ENCODE measurements at places on chromosomes 7 and 10.

- no peak for DNase-seq
Measured at GRCh38 chr7:99557196-99557607, 1.2 kb upstream of the ZNF655 start.

DNA sequence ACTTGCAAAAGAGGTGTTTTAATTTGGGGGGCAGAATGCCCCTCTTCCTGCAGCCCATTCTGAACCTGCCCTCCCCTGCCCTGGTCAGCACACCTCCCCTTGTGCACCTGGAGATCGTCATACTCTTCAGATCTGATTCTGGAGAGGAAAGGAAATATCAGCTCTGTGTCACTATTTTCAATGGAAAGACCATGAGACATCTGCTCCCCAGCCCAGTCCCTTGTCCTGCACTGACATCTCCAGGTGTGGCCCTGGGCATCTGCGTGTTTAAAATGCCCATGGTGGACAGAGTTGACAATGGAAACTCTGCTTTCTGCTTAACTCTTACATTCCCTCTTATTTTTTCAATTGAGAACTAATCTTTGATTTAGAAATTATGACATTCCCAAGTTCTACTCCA, 41.6 kb upstream of the RASGEF1A start:
- no peak for DNase-seq

DNA sequence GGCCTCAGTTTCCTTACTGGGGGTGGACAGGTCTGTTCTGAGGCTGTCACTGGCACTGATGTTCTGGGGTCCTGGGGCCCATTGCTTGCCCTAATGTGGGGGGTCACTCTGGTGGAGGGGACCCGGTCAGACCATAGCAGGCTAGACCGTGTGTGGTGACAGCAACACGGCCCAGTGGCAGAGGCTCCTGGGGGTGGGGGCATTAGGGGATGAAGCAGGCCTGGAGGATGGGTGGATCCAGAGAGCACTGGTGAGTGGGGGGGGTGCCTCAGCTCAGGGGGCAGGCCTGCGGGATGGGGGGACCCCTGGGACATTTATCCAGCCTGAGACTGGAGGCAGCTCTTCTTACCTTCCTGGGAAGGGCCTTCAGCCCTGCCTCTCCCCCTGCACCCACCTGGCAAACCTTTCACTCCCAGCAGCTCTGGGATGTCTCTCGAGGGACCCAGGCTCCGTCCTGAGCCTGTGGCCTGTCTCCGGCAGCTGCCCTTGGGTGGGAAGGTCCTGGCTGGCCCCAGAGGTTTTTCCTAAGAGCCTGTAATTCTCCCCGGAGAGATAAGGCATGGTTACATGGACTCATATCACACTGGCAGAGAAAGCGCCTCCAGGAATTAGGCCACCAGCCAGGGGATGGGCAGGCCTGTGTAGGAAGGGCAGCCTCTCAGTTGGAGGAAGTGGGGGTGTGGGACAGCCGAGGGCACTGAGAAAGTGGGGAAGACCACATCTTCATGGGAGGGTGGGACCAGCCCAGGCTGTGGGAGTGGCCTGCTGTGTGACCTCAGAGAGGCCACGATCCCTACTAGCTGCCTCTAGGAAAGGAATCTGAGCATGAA, 147.7 kb downstream of the UBE2H start:
- DNase-seq = no peak

- DNase-seq = no peak
Measured at GRCh38 chr10:23585186-23585585, 146.3 kb downstream of the OTUD1 start.

DNA sequence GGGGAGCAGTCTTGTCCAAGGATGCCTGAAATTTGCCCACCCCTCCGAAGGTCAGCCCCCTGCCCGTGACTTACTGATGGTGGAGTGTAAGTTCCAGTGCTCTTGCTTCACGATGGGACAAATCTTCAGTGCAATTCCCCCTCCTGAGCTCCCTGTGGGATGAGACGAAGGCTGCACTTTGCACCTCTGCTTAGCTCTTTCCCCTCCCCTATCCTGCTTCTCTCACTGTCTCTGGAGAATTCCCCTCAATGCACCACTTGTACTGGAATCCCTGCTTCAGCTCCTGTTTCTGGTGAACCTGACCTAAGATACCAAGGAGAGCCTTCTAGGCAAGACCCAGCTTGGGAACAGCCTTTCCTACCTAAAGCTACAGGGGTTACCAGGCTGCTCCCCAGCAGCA, 122.9 kb upstream of the ZMIZ1 start:
- DNase-seq = no peak

GRCh38 chr7:94525923-94526322, 16.3 kb downstream of the CASD1 start:
- no peak for DNase-seq

DNA sequence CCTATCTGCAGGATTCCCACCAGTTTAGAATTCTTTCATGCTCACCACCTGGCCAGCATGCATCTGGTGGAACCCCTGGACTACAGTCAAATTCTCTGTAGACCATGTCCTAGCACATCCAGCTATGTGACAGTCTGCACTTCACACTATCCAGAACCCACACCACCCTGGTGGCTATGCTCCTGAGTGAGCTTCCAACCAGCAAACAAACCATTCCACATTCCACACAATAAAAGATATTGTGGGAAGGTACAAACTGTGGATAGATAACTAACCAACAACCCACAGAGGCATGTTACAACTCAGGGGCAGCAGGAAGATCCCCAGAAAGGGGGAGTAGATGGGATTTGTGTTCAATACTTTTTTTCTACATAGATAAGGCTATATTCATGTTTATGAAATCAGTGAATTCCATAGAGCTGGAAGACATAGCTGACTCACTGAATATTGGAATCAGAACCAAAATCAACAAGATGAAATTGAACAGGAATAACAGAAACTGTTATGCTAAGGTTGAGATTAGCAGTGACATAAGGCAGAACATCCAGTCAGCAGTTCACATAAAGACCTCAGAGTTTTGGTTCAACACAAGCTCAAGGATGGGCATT, 72.5 kb downstream of the LRRC17 start:
- DNase-seq = no peak

GRCh38 chr7:105677817-105678573, 96.7 kb upstream of the EFCAB10 start:
- DNase-seq = peak; percentile 63

DNA sequence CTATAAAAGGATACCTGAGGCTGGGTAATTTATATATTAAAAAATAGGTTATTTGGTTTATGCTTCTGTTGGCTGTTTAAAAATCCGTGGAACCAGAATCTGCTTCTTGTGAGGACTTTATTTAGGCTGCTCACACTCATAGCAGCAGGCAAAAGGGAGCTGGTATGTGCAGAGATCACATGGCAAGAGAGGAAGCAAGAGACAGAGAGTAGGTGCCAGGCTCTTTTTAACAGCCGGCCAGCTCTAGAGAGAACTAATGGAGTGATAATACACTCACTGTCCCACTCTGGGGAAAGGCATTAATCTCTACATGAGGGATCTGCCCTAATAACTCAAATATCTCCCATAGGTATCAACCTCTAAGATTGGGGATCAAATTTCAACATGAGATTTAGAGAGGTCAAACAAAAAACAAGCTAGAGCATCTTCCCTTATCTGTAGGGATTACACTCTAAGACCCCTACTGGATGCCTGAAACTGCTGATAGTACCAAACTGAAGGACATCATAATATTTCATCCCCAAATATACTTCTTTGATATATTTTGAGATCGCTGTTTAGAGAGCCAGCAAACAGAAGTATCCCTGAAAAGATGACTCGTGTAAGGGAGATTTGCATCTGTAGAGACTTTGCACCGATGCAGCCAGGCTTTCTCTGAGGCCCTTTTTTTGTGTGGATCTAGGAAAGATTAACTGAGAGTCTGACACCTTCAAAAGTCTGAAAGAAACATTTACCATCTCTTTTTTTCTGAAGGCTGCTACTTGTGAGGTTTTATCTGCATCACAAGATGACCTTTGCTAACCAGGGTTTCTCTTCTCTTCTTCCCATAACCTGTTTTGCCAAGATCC, 717.0 kb upstream of the MBL2 start:
- no peak for DNase-seq

- no peak for DNase-seq
Measured at GRCh38 chr7:106064771-106065574, 47.1 kb downstream of the SYPL1 start.

DNA sequence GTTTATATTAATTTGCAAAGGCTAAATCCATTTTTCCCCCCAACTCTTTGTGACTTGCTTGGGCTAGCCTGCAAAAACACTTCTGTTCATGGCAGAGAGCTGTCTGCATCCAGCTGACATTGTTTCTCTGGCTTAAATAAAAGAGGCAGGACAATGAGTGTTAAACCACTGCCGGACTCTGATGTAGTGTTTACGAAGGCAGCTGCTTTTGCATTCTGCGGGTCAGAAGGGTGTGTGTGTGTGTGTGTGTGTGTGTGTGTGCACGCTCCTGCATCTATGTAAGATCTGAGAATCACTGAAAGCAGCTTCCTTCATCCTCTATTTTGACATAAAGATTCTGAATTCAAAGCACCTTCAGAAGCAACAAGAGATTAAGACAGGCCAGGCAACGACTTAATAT, 28.3 kb downstream of the NRP1 start:
- DNase-seq = no peak

GRCh38 chr10:118522791-118523498, 72.5 kb downstream of the PRLHR start:
- no peak for DNase-seq

- no peak for DNase-seq
Measured at GRCh38 chr10:124886195-124886594, 55.7 kb upstream of the ZRANB1 start.

DNA sequence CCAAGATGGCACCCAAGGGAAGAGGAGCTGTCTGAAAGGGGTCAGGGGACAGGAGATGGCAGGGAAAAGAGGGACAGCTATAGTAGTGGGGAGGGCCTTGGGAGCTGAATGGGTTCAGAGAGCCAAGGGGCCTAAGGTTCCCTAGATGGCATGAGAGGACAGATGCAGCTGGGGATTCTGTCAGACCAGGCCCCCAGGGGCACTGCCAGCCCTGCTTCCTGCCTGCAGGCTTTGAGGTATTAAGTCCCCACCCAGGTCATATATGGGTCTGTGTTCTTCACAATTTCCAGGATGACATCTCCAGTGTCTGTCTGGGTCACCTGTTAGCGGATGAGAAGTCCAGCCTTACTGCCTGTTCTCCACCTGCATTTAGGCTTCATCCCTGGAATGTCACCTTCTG, 56.7 kb downstream of the NEURL1 start:
- no peak for DNase-seq
